ENCODE measurements at places on chromosomes 1 and 21. TPM values are rescaled to one million over a fixed set of nuclear protein-coding genes. Genes with fewer than 3 reads are reported as not detected.

G0S2 gene
- 15.3 TPM for total RNA-seq

AVPR1B gene
- total RNA-seq, result not detected

DNA sequence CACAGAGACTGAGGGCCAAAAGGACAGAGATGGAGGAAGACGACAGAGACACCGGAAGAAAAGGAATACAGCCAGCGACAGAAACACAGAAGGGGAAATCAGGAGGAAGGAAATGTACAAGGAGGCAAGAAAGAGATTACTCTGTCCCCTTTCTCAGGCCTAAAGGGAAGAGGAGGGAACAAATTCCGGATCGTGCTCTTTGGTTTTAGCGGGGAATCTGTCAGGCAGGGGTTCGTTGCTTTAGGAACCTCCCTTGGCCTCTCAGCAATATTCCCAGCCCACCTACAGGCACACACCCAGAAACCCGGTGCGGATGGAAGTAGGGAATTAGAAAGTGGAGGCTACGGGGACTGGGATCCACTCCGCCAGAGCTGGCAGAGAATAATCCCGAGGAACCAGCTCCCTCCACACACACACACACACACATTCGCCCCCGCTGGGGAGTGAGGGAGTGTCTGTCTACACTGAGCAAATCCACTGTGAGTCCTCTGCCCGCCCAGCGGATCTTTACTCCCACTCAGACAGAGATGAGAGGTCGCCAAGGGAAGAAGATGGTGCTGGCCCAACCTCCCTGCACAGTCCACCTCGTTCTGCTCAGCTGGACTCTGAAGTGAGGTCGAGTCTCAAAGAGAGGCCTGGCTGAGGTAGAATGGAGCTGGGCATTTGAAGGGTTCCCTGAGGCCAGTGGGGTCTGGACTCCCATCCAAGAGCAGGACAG, 5.7 kb downstream of the TAL1 start:
- H3K4me1 ChIP-seq, result peaks cover 15% of the 10 kb centered on the region
- H3K27me3 ChIP-seq, result peaks cover 53% of the 10 kb centered on the region
- H3K27ac ChIP-seq, result no peak overlapping the region
- H3K4me3 ChIP-seq, result no peak overlapping the region

DNA sequence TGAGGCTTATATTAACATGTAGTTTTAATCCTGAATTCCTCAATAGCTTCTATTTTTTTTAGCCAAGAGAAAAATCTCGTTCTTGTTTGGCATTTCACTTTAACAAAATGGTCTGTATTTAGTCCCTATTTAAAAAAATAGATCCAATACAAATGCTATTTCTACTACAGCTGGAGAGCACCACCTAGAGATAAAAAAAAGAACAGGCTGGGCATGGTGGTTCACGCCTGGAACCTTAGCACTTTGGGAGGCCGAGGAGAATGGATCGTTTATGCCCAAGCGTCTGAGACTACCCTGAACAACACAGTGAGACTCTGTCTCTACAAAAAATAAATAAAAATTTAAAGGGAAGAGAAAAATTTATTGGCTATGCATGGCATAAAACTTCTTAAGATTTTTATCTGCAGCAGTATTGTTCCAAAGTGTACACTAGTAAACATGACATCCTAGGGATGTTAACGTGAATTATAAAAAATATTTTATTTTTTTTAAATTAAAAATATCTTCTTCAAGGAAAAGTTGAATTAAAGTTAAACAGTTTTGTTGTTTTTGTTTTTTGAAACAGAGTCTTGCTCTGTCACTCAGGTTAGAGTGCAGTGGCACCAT, 4.4 kb downstream of the ST7L start:
- H3K27ac ChIP-seq, result no peak overlapping the region
- H3K27me3 ChIP-seq, result no peaks in the 10 kb centered on the region
- H3K4me3 ChIP-seq, result no peak overlapping the region
- DNase-seq, result no peak

DNA sequence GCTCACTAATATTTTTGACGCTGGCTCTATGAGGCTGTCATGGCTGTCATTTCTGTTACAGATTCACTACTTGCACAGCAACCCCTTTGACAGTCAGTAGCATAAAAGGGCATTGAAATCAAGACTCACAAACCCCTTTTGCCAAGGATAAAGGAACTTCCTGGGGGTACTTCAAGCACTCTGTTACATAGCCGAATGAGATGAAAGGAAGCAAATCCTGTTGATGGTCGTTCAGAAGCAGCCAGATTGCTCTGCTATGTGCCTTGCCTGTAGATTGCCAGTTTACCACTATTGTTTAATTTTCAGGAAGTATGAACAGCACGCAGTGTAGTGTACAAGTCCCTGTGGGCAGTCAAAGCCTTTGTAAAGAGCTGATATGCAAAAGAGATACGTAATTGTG, 296.2 kb downstream of the LRRIQ3 start:
- no peaks in the 10 kb centered on the region for H3K36me3 ChIP-seq
- H3K27ac ChIP-seq, result no peak overlapping the region
- H3K27me3 ChIP-seq, result no peaks in the 10 kb centered on the region

- H3K36me3 ChIP-seq, result no peaks in the 10 kb centered on the region
- H3K27ac ChIP-seq, result no peak overlapping the region
- no peak for DNase-seq
- H3K27me3 ChIP-seq, result no peaks in the 10 kb centered on the region
- H3K4me1 ChIP-seq, result peaks cover 5% of the 10 kb centered on the region
These were observed 1.4 kb downstream of the PTBP2 start for GRCh38 chr1:96722958-96723357.

- H3K27ac ChIP-seq, result no peak overlapping the region
- H3K4me1 ChIP-seq, result no peaks in the 10 kb centered on the region
- no peak overlapping the region for H3K4me3 ChIP-seq
- no peaks in the 10 kb centered on the region for H3K36me3 ChIP-seq
- no peaks in the 10 kb centered on the region for H3K27me3 ChIP-seq
These were observed 176.1 kb downstream of the BRINP2 start for GRCh38 chr1:177346790-177347359.
